ENCODE measurements at places on chromosomes 4 and X.

GRCh38 chrX:15739886-15740285 lies 1.8 kb downstream of the CA5B start:
- no peak for DNase-seq

- DNase-seq: no peak
Measured at GRCh38 chr4:119861731-119862130, 204.9 kb downstream of the MAD2L1 start.

DNA sequence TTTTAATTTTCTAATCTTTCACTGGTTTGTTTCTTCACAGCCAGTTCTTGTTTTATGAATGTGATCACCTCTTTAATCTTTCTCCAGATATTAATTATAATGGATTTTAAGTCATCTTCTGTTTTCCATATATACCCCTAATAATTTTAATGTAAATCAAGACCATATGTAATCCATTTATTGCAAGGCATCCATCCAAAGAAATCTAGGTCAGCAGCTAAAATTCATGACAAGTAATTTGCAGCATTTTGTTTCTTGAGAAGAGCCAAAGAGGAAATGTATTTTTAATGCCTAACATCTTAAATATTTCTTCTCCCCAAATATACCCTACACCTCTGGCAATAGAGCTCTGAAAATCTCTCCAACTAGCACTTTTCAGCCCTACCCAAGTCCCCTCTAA lies 81.1 kb downstream of the SUPT20HL2 start:
- no peak for DNase-seq

- DNase-seq: no peak
Measured at GRCh38 chrX:11397680-11398079, 104.5 kb downstream of the AMELX start.

DNA sequence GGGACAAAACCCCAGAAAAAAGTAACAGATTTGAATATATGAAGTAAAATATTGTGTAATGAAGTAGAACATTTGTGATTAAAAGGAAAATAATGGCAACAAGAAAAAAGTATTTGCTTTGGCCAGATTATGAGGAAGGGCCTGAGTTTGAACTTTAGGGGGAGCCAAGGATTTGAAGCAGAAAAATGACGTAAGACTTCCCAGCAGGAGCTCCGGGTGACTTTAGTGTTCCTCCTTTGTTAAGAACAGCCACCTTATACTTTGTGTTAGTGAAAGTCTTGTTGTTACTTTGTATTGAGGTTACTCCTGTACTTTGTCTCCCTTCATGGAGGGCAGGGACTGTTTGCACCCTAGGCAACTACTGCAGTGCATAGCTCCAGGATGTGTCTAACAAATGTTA lies 41.1 kb downstream of the DCUN1D4 start:
- no peak for DNase-seq

- DNase-seq: no peak
Measured at GRCh38 chrX:10819973-10820372, 199.6 kb upstream of the MID1 start.

- DNase-seq: no peak
Measured at GRCh38 chr4:128130621-128131020, 69.5 kb downstream of the LARP1B start.

- no peak for DNase-seq
Measured at GRCh38 chr4:743463-744211, 38.0 kb downstream of the PCGF3 start.

DNA sequence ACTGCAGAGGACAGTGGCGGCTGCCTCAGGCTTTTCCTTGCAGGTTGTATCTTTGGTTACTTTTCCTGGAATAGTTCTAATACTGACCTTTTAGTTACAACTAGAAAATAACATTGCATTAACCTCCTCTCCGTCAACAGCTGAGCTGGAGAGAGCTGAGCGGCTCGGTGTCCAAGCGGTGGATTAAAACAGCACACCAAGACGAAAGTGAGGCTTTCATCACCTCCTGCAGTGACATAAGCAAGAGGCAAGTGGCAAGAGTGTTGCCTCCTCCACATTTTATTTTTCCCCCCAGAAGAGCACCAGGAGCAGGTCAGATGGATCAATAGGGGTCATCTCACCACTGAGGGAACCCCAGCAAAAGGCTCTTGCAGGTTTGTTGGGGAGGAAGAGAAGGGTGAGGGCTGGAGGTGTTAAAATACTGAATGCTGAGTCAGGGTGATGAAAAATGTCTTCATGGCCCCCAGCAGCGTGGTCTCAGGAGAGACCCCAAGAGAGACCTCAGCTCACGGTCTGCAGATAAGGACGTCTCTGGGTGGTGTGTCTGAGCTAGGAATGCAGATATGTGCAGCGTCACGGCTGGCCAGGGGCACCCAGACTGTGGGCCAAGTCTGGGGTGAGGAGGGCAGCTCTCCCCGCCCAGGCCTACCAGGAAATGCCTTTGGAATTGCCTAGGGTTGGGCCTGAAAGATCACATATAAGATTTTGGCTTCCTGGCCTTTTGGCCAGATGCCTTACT lies 50.3 kb downstream of the CASP3 start:
- DNase-seq: no peak

DNA sequence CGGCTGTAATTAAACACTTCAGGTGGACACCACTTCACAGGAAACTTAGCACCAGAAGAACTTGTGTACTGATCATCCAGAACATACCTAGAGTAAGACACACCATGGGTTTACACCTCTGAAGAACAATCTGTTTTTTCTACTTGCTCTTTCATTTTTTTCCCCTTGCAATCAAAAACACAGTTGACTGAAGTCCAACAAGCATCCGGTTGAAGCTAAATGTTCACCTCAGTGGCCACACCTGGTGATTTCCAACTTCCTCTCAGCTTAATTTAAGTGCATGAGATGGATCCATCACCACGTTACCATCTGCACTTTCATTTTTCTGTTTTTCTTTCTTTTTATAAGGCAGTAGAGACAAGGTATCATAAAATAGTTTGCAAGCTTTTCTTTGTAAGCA lies 4.9 kb upstream of the TXK start:
- DNase-seq: no peak

GRCh38 chrX:95662200-95662599 lies 1022.4 kb upstream of the DIAPH2 start:
- DNase-seq: no peak

DNA sequence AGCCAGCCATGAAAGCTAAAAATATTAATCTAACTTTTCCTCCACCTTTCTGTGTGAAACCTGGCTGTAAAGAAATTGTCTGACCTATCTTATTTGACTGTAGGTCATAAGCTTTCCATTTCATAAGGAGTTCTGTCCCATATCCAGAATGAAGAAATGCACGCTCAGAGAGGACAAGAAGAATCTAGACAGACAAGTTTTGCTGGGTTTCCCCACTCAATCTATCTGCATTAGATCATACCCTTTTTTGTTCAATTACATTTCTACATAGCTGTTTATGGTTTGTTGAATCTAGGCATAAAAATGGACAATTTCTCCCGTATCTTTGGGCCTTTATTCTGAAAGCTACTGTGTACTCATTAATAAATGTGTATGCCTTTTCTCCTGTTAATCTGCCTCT lies 1495.1 kb downstream of the C4orf33 start:
- no peak for DNase-seq

DNA sequence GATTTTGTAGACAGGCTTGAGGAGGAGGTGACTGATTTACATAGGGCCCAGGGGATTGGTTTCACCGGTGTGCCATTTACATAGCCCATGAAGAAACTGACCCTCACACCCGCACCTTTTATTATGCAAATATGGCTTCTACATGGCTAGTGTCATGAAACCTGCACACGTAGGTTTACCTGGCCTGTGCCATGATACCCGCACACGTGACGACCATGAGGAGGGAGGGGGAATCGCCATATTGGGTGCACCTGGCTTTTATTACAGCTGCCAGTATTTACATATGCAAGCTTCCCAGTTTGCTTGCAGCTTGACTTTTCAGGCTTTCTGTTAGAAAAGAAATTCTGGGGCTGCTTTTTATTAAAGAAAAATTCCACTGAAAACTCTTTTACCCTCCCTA lies 359.7 kb downstream of the ADAM29 start:
- DNase-seq: no peak

GRCh38 chr4:138494931-138495330 lies 252.8 kb upstream of the SLC7A11 start:
- DNase-seq: peak; percentile 2

DNA sequence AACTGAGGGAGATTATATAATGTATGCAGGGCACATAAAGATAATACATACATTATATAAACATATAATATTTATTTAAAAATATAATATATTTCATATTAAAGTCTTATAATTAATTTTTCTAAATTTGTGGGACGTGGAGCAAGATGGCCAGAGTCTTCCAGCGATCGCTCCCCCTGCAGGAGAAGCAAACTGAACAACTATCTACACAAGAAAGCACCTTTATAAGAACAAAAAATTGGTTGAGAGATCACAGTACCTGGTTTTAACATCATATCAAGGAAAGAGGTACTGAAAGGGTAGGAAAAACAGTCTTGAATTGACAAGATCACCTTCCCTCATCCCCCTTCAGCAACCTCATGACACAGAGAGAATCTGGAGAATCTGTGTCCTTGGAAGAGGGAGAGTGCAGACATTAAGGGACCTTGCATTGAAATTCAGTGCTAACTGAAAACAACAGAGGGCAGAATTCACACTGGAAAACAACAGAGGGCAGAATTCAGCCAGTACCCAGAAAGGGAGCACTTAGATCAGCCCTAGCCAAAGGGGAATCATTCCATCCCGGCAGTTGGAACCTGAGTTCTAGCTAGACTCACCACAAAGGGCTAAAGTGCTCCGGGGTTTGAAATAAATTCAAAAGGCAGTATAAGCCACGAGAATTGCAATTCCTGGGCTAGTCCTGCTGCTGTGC lies 262.5 kb upstream of the NDST3 start:
- peak; percentile 43 for DNase-seq

GRCh38 chrX:97167333-97167732 lies 283.6 kb downstream of the RPA4 start:
- no peak for DNase-seq

Measured in NCI-H1694 treated with DMSO at 0.1 percent for 48 hours (cell line).